ENCODE measurements at places on chromosomes 5 and 9.
A peak's percentile ranks its signal among the peaks of the same experiment; 100 is the strongest.

GRCh38 chr5:55897905-55898304 is 46.7 kb downstream of the IL31RA start:
- peak; percentile 35 for DNase-seq

DNA sequence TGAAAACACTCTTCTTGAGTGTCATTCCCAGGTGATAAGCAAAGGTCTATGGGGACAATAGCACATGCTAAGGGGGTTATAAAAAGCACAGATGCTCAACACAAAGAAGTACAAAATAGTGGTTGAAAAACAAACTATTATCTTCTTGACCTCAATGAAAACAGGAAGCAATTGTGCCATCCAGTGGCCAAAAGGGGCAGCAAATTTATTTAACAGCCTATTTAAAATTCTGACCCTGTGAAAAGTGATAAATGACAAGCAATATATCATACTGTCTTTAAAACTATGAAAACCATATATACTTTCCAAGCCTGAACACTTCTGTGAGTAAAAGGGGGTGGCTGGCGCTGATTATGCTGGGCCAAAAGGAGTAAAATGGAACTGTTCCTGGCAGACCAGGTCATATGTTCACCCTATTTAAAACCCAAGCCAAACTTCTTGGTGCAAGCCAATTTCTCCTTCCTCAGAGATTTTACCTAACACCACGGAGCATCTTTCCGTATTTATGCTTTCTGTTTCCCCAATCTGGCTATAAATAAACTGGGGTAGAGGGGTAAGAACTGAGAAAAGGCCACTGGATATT is 29.7 kb downstream of the TEX10 start:
- DNase-seq: peak; percentile 45

- DNase-seq: no peak
Measured at GRCh38 chr5:68054638-68055037, 160.9 kb upstream of the PIK3R1 start.

- DNase-seq: no peak
Measured at GRCh38 chr9:137035507-137035834, 3.6 kb upstream of the FUT7 start.

DNA sequence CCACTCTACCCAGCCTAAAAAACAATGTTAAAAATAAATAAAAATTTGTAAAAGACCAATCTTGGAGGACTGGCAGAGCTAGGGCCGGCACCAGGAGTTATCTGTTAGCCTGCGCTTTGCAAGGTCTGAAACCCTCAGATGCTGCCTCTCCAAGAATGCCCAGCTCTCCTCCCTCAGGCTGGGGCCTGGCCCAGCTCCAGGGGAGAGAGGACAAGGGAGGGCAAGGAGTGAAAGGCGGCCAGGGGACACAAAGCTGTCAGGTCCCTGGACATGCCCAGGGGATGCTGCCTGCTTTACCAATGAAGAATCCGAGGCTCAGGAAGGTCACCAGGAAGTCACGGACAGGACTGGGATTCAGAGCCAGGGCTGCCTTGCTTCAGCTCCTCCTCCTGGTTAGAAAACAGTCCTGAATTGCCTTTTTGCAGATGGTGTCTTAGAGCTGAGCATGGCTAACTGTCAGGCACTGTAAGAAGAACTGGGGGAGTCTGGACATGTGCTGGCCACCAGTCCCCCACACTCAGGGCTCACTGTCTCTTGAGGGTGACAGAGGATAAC is 5.5 kb upstream of the N4BP3 start:
- DNase-seq: no peak
